H1 (cell line): ENCODE measurements at places on chromosomes 12 and 14. TPM values are rescaled to one million over a fixed set of nuclear protein-coding genes. Genes with fewer than 3 reads are reported as not detected.

- no peak for DNase-seq
- no peaks in the 10 kb centered on the region for H3K27me3 ChIP-seq
- no peak overlapping the region for H3K4me3 ChIP-seq
- no peak overlapping the region for H3K27ac ChIP-seq
- no peaks in the 10 kb centered on the region for H3K36me3 ChIP-seq
Observed at GRCh38 chr14:89096946-89097345, 272.5 kb downstream of the TTC8 start.

Gene MANSC4
- not detected in 2 replicates for total RNA-seq

- H3K4me3 ChIP-seq = no peak overlapping the region
- no peaks in the 10 kb centered on the region for H3K27me3 ChIP-seq
- no peaks in the 10 kb centered on the region for H3K36me3 ChIP-seq
- no peak for DNase-seq
Observed at GRCh38 chr12:98763656-98764055, 118.6 kb downstream of the APAF1 start.

DNA sequence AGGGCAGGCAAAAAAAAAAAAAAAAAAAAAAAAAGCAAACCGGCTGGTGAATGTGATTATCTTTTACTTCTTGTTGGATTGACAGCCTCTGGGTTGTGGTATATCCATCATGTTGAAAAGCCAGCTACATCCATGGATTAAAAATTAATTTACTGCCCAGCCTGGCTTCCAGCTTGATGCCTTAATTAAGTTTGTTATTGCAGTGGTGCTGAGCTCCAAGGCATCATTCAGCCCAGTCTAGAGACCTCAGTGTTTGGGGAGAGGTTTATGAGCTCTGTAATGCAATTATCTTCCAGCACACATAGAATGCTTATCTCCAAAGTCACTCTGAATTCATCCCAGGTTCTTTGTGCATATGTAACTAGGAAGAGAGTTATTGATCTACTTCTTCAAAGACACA lies 114.8 kb downstream of the RIMBP2 start:
- no peak for DNase-seq
- no peak overlapping the region for H3K27ac ChIP-seq
- no peaks in the 10 kb centered on the region for H3K36me3 ChIP-seq
- H3K4me3 ChIP-seq = no peak overlapping the region
- peaks cover 2% of the 10 kb centered on the region; the same call in 1 of the 2 replicates for H3K27me3 ChIP-seq

Gene KCNMB4
- total RNA-seq = 12.7 and 16.0 TPM in 2 replicates
